Epithelial cell of proximal tubule (primary cell): ENCODE measurements at places on chromosomes 3 and 15.

DNA sequence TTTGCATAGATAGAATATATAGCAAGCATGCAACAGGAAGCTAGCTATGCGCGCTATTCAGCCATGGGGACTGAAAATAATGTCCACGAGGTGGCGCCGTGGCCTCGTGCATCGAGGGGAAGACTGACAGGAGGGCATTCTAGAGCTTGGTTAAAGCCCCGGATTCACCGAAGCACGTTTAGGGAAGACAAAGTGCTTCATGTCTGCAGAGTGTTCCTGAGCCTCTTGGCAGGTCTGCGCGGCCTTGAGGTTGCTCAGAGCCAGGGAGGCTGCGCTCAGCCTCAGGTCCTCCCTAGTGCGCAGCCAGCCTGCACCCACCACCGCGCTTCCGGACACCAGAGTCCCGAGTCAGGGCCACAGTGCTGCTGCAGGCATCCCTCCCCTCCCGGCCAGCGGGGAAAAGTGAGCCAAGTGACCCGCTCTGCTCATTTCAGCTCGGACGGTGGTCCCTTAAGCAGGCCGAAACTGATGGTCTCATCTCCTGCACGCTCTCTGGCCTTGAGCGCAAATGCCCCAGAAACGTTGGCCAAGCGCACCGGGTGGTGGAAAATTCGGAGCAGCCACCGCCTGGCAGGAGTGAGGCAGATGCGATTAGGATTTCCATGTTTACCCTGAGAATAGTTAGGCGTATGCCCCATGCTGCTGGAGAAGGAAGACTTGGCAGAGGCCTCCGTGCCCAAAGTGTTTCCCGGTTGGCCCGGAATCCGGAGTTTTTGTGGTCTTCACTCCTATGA, 24.8 kb downstream of the GABRA5 start:
- peak; percentile 16 for DNase-seq

GRCh38 chr3:159482994-159483367, 505.7 kb upstream of the IL12A start:
- DNase-seq, result no peak

- DNase-seq, result no peak
These were observed 217.9 kb downstream of the TBC1D2B start for GRCh38 chr15:77859491-77860060.

GRCh38 chr15:26892678-26893077, 25.8 kb downstream of the GABRA5 start:
- DNase-seq, result no peak

- DNase-seq, result no peak
These were observed 45.6 kb downstream of the BCL2L10 start for GRCh38 chr15:52066842-52067544.

DNA sequence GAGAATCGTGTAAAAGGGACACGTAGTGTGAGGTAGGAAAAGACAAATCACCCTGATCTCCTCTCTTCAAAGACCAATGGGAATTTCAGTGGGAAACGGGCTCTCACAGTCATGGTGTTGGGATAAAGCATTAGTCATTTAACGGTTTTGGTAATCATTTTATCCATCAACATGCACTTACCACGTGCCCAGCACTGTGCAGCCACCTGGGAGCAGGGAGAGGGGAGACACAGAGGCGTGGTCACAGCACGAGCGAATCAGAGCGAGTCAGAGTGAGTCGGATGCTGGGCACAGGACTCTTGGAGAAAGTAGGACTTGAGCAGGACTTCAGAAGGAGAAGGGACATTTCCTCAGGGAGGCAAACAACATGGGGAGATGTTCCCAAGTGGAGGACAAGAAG, 130.8 kb downstream of the MINAR1 start:
- DNase-seq, result no peak

DNA sequence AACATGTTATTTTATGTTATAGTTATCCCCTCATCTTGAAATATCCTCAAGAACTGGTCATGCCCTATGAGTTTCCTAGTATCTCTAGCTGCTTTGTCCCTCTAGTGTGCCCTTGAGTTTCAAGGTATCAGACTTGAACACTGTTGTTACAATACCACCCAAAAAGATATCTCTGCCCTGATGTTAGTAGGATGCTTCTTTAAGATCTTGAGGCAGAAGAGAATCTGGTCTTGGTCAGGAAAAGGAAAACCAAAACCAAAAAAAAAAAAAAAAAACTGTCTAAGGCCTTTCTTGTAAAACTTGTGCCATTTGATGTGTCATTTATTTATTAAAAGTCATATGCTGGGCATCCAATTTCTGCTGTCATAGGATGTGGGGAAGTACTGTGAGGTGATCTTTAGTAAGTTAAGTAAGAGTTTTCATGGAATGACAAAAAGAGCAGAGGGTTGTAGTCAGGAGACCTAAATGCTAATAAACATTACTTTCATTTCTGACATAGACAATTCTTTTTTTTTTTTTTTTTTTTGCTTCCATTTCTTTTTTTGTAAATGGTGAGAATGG, 229.7 kb downstream of the NECTIN3 start:
- DNase-seq, result no peak

GRCh38 chr3:147380387-147380951, 25.9 kb downstream of the ZIC4 start:
- DNase-seq, result no peak

- DNase-seq, result no peak
These were observed 6.0 kb upstream of the SLC28A1 start for GRCh38 chr15:84878504-84878903.

DNA sequence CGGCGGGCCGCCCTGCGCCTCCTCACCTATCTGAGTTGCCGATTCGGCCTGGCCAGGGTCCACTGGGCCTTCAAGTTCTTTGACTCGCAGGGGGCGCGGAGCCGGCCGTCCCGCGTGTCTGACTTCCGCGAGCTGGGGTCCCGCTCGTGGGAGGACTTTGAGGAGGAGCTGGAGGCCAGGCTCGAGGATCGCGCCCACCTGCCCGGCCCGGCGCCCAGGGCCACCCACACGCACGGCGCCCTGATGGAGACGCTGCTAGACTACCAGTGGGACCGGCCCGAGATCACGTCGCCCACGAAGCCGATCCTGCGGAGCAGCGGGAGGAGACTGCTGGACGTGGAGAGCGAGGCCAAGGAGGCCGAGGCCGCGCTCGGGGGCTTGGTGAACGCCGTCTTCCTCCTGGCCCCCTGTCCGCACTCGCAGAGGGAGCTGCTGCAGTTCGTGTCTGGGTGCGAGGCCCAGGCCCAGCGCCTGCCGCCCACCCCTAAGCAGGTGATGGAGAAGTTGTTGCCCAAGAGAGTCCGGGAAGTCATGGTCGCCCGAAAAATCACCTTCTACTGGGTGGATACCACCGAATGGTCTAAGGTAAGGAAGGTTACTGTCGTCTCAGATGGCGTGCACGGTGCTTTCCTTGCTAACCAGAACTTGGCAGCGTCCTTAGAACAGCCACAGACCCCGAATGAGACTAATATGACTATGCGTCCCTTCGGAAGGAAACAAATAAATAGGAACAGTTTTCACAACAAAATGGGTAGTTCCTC, 567 bp downstream of the TICRR start:
- no peak for DNase-seq

DNA sequence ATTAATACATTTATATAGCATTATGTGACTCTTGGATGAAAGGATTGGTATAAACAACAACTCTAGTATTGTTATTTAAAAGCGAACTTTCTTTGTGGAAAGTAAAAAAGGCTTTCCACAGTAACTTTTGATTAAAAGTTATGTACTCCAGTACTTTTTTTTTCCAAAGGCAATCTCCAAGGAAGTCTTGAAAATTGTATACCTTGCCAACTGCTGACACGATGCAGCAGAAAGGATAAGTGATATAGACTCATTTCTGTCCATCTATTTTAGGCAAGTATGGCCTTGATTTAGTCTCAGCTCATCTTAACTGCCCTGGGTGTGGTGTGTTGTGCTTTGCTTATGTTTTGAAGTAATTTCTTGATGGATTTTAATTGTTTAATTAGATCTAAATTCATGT, 79.7 kb downstream of the OTOL1 start:
- DNase-seq, result no peak

DNA sequence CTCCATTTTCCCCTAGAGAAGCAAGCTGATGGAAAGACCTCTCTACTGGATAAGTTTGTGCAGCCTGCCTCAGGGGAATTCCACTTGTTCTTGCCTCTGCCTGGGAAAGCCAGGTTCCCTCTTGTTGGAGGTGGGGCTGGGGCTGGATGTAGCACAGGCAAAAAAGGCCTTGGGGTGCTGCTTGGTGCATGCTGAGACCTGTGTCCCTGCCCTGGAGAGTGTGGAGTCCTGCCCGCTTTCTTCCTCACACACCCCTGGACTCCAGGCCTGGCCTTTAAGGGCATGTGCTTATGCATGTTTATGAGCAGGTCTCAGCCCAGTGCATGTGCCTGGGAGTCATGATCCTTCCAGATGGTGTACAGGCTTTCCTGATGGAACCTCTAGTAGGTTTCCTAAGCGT, 23.5 kb upstream of the JMJD7 start:
- no peak for DNase-seq

DNA sequence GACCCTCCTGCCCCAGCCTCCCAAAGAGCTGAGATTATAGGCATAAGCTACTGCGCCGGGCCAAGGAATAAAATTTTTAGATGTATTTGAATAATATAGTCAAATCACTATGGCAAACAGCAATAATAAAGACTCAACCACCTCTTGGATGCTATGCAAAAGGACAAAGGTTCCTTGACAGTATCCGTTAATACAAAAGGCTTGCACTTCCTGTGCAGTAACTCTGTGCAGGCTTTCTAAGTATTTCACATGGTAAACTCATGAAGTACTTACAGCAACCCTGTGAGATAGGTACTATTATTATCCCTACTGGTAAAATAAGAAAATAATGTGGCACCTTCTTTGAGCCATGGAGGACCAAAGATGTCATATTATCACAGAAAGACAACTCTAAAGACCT, 86.8 kb downstream of the SHQ1 start:
- no peak for DNase-seq

- peak; percentile 50 for DNase-seq
These were observed 71.5 kb downstream of the SSR3 start for GRCh38 chr3:156483426-156483825.

- DNase-seq, result no peak
These were observed 27.2 kb upstream of the MEX3B start for GRCh38 chr15:82072926-82073537.

GRCh38 chr3:152554980-152555379, 280.0 kb upstream of the P2RY1 start:
- no peak for DNase-seq

DNA sequence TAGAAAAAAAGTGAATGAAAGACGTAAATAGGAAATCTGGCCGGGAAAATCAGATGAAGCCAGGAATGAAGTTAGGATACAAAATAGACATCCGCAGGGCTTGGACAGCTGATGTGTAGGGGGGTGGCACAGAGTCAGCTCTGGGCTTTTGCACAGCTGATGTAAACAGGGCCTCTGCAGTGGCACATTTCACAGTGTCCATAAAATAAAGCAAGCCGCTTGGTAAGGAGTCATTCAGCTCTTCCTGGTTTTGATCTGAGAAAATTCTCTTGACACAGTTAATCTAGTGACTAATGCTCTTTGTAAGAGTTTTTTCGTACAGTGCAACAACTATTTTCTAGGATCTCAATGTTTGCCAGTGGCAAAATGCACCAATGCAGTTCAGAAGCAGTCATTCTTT, 153.3 kb downstream of the USP13 start:
- DNase-seq, result no peak

- DNase-seq, result no peak
These were observed 107.8 kb downstream of the MBNL1 start for GRCh38 chr3:152376351-152377183.

DNA sequence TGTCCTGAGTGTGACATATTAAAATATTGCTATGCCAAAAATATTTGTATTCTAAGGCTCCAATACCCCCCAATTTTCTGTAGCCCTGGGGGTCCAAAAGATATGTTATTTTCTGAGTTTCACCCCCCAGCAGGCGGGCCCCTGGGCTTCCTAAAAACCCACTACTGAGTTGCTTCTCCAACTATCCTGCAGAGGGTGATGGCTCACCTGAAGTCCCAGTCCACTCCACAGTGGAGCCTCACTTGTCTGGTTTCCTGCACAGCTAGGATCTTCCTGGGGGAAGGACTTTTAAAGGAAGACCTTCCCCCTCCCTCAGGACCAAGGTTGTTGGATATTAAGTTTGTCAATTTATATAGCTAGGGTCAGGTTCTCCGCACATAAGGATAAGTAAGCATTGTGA, 1181.4 kb downstream of the ROBO2 start:
- DNase-seq, result no peak

GRCh38 chr3:53531749-53532148, 37.3 kb downstream of the CACNA1D start:
- DNase-seq, result no peak

GRCh38 chr15:90646662-90647305, 70.4 kb upstream of the BLM start:
- DNase-seq, result no peak

GRCh38 chr3:99972380-99973104, 141.8 kb downstream of the FILIP1L start:
- no peak for DNase-seq

- DNase-seq, result no peak
These were observed 8.8 kb upstream of the LRCH3 start for GRCh38 chr3:197782230-197782629.

DNA sequence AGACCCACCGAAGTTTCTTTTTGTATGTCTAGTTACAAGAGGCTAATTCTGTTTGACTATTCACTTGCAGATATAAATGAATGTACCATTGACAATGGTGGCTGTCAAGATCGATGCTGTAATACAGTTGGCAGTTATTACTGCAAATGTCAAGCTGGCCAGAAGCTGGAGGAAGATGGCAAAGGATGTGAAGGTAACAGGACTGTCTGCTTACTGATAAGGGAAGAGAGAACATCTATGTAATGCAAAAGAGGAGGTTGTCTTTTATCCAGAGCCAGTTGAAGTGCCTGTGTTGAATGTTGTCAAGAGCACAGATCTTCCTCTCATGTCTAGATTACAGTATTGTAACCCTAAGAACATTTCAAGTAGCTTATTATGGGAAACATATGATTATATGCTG, 549.5 kb upstream of the GOLIM4 start:
- no peak for DNase-seq

- no peak for DNase-seq
These were observed 6.8 kb upstream of the ARRDC4 start for GRCh38 chr15:97953748-97954147.

- no peak for DNase-seq
These were observed 37.8 kb upstream of the SPTSSB start for GRCh38 chr3:161409069-161409468.

GRCh38 chr15:64058279-64058678, 12.0 kb upstream of the DAPK2 start:
- DNase-seq, result no peak

DNA sequence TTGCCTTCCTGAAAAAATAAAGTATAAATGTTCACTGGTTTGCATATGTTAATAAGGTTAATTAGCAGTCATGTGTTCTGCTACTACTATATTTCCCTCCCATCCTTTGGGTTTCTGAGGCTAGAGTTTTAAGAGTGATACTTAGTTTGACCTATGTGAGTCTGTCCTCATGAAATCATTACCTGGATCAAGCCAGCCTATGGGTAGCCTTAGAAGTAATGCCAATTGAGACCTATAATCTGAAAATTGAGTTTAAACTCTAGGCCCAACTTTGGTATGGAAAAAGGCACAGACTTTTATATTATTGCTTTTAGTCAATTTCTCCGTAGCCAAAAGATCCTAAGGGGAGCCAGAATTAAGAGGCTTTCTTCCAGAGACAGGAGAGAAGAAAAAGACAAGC, 18.4 kb upstream of the SOX2 start:
- DNase-seq, result no peak

GRCh38 chr3:46205286-46205960, 2.7 kb downstream of the CCR1 start:
- no peak for DNase-seq
